ENCODE measurements at places on chromosomes 5 and 9.
A peak's percentile ranks its signal among the peaks of the same experiment; 100 is the strongest.

DNA sequence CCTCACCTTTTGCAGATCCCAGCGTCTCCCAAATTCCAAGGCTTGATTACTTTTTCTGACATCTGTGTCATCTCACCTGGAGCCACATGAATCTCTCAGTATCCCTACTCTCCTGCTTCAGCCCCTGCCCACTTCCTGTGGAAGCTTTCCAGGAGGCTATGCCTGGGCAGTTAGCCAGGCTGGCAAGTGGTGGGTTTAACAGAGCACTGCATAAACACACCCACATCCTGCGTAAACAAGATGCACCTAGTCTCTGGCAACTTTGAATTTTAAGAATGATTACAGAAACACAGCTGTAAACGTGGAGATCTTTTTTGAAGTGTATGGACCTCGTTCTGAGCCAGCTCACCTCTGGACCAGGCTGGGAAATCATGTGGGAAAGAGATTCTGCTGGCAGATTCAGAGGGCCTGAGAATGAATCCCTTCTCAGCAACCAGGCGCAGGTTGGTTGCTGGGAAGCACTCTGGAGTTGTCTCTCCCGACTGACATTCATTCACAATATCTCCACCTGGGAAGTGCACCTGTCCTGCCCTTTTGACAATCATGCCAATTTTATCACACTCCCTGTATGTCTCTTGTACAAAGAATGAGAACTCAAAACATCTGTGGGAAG lies 55.7 kb upstream of the FANCC start:
- no peak for DNase-seq

GRCh38 chr9:95572381-95573151 lies 55.8 kb upstream of the PTCH1 start:
- DNase-seq, result no peak

GRCh38 chr9:38233796-38234355 lies 158.6 kb upstream of the ALDH1B1 start:
- no peak for DNase-seq

GRCh38 chr9:17380126-17380861 lies 198.6 kb upstream of the SH3GL2 start:
- DNase-seq, result no peak

GRCh38 chr5:132064738-132065331 lies 4.4 kb downstream of the IL3 start:
- peak; percentile 63 for DNase-seq

DNA sequence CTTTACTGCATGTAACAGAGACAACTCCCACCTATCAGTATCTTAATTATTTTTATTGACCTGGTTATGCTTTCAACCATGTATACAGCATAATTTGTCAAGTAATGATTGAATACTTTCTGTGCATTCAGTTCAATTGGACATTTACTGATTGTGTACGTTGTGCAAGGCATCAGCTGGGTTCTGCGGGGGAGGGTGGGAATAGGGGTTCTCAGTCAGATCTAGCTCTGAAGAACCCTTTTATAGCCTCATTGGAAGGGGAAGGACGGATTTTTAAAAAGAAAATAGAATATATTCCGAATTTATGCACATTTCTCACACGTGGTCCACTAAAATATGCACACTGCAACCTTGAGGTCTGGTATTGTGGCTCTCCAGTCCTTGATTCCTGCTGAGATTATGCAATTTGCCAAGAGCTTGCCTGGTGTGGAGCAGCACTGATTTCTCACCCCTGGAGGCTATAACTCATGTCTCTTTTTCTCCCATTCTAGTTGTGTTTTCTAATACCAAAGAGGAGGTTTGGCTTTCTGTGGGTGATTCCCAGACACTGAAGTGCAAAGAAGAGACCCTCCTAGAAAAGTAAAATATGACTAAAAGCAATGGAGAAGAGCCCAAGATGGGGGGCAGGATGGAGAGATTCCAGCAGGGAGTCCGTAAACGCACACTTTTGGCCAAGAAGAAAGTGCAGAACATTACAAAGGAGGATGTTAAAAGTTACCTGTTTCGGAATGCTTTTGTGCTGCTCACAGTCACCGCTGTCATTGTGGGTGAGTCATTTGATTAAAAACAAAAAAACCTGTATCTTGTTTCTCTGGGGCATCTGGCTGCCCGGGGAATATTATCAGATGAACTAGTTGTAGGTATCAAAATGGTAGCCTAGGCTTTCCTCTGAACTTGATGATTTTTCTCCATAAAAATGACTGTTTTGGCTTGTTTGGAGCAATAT lies 1.7 kb downstream of the SLC1A3 start:
- DNase-seq, result no peak

DNA sequence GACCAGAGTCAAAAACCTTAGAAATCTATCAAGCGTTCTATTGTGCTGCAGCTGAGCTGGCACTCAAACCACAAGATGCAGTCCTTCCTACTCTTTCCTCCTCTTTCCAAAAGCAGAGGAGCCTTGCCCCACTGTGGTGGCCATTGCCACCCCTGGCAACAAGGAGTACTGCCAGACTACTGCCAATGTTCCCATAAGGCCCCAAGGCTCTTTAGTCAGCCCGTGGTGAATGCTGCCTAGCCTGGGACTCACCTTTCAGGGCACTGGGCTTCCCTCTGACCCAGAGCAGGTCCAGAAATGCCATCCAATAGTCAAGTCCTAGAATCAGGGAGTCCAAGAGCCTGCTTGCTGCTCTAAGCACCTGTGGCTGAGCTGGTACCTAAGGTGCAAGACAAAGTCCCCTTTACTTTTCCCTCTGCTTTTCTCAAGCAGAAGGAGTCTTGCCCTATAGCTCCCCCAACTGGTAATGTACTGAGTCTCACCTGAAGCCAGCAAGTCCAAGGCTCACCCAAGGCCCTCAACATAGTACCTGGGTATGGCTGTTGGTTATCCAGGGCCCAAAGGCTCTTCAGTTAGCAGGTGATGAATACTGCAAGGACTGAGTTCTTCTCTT lies 219.4 kb downstream of the ATPSCKMT start:
- no peak for DNase-seq

- DNase-seq, result no peak
Observed at GRCh38 chr5:141853895-141854626, 24.1 kb downstream of the PCDH1 start.

DNA sequence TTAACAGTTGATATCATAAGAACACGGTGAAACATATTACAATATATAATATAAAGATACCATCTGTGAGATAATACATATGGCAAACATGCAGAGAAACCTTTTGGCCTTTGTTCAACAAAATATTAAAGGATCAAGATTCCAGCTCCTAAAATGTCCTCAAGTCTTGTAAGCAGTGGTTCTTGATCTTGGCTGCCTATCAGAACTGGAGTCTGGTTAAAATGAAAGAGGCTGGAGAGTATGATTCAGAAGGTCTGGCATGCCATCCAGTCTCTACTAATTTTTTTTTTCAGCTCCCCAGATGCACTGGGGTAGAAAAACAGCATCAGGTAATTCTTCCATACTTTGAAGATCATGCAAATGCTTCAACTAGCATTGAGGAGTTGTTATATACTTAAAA lies 83.2 kb downstream of the TNC start:
- no peak for DNase-seq

DNA sequence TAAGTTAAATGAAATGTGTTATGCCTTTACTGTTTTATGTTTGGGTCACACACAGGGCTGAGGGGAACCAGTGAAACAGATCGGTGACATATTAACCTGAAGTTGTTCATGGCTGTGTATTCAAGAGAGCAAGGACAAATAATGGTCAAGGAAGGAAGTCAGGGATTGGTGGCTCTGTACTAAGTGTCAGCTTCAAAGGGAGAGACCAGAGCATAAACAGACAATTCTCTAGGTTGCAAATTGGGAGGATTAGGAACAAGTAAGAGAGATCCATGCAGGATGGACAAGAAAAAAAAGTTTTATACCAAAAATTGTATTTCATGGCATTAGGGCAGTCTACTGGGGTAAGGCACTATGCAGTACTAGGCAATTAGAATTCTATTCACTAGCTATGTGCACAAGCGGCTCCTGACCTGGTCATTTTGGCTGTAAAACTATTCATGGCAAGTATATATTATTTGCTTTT lies 156.3 kb downstream of the PLPPR1 start:
- no peak for DNase-seq
